ENCODE measurements at places on chromosomes 2 and 18.

GRCh38 chr2:184644685-184645084, 46.4 kb downstream of the ZNF804A start:
- DNase-seq = no peak

GRCh38 chr2:216505133-216506106, 6.8 kb downstream of the RPL37A start:
- DNase-seq = no peak

GRCh38 chr18:32300914-32301313, 111.1 kb downstream of the MEP1B start:
- no peak for DNase-seq

GRCh38 chr2:25512707-25513106, 160.7 kb downstream of the DTNB start:
- no peak for DNase-seq

Measured in NCI-H2081 (cell line).